ENCODE measurements at places on chromosomes 4 and X.

GRCh38 chr4:83328521-83329187 is 6.0 kb downstream of the HPSE start:
- DNase-seq = no peak

DNA sequence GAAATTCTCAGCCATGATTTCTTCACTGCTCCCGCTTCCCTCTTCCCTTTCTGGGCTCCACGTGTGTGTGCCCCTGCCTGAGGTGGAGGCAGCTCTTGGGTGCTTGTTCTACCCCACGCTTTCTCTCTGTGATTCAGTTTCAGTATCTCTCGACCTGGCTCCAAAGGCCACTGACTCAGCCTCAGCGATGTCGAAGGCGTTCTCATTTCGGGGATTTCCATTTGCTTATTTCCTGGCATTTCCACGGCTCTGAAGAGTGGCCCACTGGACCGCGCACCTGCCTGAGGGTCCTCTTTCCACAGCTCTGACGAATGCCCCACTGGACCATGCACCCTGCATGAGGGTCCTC is 52.4 kb downstream of the GAK start:
- DNase-seq = no peak

- no peak for DNase-seq
Observed at GRCh38 chr4:7466904-7467303, 32.2 kb upstream of the PSAPL1 start.

DNA sequence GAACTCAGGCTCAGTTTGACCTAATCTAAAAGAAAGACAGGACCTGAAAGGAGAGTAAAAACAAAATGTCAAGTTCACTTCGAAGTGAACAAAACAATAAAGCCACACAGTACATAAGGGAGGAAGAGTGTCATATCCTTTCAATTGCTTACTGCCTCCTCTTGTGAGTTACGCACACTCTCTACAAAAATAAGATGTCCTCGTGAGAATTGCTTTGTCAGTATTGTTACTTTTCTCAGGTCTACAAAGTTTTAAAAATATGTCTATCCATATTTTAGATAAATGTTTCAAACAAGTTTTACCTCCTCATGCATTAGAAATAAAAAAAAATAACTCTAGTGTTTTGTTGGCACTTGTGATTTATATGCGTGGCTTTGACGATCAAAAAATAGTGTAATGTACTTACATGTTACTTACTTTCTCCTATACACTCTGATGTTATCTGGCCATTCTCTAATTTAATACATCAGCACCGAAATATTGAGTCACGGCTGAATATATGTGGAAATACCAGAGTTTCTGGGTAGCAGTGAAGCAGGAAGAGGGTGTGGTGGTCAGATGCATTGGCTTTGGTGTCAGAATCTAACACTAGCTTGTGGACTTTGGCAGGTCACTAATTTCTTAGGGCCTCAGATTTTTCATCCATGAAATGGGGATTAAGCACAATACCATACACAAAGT is 8.1 kb upstream of the MRPL1 start:
- DNase-seq = no peak

DNA sequence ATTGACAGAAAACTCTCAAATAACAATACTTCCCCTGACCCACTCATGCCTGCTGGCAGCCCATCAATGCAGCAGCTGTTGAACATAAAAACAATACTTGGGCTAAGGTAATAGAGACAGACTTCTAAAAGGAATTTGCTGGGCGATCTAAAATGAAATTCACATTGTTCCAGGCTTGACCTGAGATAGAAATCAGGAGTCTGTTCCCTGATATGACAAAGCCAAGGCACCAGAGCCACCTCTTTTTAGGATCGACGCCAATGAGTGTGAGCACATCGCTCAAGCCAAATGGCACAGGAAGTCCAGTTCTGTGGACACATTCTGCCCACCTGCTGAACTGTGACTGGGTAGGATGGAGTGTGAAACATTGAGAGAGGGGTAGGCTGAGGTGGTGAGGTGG is 4.9 kb downstream of the SEPTIN11 start:
- DNase-seq = no peak

DNA sequence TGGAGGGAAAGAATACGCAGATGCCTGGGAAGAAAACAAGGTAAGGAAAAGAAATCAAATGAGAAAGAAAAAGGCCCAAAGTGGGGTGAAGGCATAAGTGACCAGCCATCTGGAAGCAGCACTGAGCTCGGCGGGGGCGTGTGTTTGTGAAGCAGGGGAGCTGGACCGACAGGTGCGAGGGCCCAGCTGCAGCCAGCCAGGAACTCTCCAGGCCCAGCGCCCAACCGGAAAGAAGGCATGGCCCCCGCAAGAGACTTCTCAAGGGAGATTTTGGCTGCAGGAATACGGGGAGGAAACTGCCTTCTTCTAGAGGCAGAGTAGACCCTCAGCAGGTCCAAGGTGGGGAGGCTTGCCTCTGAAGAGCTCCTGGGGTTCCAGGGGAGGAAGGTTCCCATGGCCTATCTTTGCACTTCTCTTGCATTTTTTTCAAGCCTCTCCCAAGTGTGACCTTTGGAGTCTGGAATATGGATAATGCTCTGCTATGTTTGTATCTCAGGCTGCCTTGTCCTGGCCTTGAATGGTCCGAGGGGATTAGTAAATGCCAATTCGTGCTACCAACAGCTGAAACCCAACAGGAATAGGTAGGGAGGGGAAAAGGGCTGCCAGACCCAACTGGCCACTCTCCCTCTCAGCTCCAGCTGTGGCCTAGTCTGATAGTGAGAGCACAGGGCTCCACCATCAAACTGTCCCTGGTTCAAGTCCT is 10.8 kb upstream of the CITED1 start:
- DNase-seq = no peak

GRCh38 chr4:16897991-16898827 is at the start of gene LDB2:
LDB2 (minus strand) TSS chr4:16898645.
- DNase-seq = no peak

DNA sequence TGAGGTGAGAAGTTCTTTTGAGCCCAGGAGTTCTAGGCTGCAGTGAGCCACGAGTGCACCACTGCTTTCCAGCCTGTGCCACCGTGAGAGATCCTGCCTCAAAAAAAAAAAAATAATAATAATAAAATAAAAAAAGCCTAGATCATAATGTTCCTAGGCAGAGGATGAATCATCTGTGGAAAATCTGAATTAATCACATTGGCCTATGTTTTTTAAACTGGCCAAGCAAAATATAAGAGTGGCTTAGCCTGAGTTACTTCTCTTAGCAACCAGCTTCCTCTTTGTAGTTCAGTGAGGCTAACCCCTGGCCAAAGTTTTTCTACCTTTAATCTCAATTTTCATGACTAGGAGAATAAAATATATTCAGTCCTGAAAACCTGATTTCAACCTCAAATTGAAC is 614.6 kb downstream of the PPP4R3C start:
- DNase-seq = no peak

DNA sequence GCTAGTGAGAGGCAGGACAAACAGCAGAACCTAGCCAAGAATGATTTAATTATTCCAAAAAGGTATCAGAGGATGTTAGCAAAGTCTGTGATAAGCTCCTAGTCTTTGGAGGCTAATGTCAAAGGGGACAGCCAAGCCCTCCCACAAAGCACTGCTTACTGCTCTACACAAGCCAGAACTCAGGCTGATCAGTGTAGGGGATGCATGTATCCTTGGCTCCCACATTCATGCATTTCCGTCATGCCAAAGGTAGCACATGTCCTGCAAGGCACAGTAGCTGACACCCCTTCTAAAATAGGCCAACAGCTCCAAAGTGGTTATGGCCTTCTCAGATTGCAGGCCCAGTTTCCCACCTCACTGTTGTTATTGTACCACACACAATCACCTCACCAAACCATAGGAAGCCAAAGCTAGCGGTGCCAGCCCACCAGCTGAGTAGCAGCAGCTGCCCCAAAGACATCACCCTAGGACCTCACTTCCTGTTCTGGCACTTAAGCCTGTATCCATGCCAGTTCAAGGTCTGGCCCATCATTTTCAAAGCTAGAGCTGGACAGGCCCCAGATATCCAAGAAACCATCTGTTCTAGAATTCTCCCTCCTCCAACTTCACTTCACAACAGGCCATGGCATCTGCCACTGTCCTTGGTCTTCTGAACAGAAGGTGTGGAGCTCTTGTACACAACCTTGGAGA is 40.9 kb downstream of the TSPAN5 start:
- no peak for DNase-seq

GRCh38 chr4:130632731-130633604 is 1537.0 kb downstream of the C4orf33 start:
- no peak for DNase-seq

- DNase-seq = no peak
Observed at GRCh38 chr4:7420661-7421040, 14.1 kb downstream of the PSAPL1 start.

GRCh38 chrX:3697220-3697684 is 16.2 kb downstream of the PRKX start:
- no peak for DNase-seq

- DNase-seq = no peak
Observed at GRCh38 chr4:157293673-157294072, 73.1 kb downstream of the GRIA2 start.

GRCh38 chr4:11039634-11040131 is 355.1 kb upstream of the CLNK start:
- no peak for DNase-seq

GRCh38 chrX:69210581-69210980 is 45.3 kb upstream of the PJA1 start:
- DNase-seq = no peak

GRCh38 chrX:7191681-7192110 is 43.7 kb upstream of the PUDP start:
- DNase-seq = no peak

DNA sequence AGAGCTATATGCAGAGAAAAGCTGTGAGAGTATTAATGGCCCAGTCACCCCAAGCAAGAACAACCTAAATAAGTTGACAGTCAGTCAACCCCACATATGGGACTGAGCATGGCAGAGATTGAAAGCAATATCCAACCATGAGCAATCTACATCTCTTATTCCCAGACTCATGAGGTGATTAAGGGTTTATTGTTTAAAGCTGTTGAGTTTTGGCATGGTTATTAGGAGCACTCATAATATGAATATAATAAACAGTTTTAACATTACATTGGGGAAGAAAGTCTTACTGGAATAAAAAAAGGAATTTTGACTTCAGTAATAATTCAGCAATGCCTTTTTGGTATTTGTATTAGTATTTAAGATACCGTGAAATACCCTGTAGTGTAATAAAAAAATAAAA is 1627.4 kb downstream of the STIM2 start:
- no peak for DNase-seq

DNA sequence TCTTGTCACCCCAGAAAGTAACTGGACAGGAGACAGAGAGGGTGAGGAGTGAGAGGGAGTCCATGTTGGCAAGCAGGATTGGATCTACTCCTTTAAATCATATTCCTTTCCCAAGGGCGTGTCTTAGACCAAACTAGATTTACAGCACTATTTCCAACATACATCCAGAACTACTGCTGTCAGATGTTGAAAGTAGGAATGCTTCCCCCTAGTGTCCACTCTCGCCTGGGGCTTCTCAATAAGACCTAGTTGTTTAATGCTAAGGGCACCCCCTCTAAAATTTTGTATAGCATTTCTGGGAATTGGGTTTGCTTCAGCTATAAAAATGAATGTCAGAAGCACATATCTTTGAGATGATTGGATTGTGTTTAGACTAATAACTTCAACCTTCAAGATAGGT is 13.3 kb downstream of the OFD1 start:
- no peak for DNase-seq

DNA sequence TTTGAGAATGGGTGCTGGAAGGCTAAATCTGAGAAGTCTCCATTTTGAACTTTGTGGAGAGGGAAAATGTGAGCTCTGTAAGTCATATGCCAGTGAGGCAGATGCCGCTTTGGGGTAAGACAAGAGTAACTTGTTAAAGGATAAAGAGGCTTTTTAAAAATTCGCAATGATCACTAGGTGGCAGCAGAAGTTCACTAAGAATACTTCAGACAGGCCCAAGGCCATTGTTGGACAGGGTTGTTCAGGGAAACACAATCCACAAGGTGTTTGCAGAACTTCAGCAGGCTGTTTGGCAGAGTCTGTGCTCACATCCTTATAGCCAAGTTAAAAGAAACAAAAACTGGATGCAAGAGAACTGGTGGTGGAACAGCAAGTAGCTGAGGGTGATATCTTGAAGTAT is 13.7 kb upstream of the PIGA start:
- peak; percentile 51 for DNase-seq

All from Jurkat, Clone E6-1 (cell line).